ENCODE measurements at places on chromosomes 7 and 10.

DNA sequence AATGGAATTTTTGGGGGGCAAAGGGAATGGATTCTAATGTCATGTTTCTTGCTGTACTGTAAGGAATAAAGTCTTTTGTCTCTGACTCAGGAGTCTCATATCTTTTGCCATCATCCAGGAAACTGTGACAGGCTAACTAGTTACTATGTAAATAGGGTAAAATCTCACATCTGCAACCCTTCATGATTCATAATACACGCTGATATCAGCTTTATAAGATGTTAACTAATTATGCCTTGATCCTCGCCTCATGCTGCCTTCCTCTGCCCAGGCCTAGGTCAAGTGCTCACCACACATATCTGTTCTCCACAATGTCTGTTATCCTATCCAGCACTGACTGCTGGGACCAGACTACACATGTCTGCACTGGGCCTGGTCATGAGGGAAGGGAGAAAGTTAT is 81.3 kb upstream of the CXCL12 start:
- DNase-seq, result no peak

- DNase-seq, result no peak
These were observed 54.2 kb downstream of the PNLIPRP2 start for GRCh38 chr10:116674901-116675423.

DNA sequence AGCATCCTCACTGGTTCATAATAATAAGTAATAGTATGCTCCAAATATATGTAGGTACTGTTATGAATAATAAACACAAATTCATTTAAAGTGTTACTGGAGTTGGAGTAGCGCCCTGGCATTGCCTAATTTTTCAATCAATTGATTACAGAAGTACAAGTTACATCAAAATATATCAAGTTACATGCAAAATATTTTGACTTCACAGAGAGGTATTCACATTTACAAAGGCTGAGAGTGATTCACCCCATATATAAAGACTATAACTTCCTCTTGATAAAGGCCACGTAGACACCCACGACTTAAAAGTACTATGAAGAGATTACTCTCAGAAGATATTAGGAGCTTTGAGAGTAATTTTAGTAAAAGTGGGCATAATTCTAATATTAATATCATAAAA is 13.6 kb upstream of the COL17A1 start:
- no peak for DNase-seq

DNA sequence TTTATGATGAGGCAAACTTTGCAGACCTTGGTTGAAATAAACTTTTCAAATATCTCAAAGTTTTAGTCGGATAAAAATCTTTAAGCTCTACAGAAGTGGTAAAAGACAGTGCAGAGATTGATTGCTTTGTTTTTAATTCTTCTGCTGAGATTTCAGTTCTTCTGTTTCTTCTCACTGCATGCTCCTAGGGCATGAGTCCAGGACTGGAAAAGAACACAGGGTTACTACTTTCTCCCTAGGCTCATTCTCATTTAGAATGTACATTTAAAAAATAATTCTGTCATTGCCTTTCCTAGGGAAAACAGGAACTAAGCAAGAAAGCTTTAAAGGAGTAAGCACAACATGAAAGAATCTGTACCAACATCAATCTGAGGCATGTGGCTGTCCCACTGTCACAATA is 256.7 kb upstream of the DGKB start:
- DNase-seq, result no peak
